ENCODE measurements at places on chromosomes 16 and 17. TPM values are rescaled to one million over a fixed set of nuclear protein-coding genes. Genes with fewer than 3 reads are reported as not detected.

CACNA1H gene
- total RNA-seq, result 0.25 TPM

GGT6 gene
- total RNA-seq, result not detected

CLEC18A gene
- 1.5 TPM for total RNA-seq

CYB561 gene
- total RNA-seq, result 13.1 TPM

OR2C1 gene
- not detected for total RNA-seq

TBC1D3 gene
- total RNA-seq, result not detected

TP53TG3C gene
- total RNA-seq, result not detected

CDH16 gene
- total RNA-seq, result not detected

HS3ST3A1 gene
- total RNA-seq, result 11.3 TPM

DNASE1L2 gene
- 3.2 TPM for total RNA-seq

CKLF gene
- 270 TPM for total RNA-seq

TNFRSF17 gene
- not detected for total RNA-seq

GRAP gene
- 28.5 TPM for total RNA-seq

TVP23A gene
- total RNA-seq, result 0.32 TPM

ATP2C2 gene
- not detected for total RNA-seq

HAS3 gene
- total RNA-seq, result 0.59 TPM

EVI2B gene
- total RNA-seq, result 54.8 TPM

ALOX15B gene
- not detected for total RNA-seq

KRTAP2-2 gene
- total RNA-seq, result not detected

CHST5 gene
- not detected for total RNA-seq

TOM1L1 gene
- 0.29 TPM for total RNA-seq

ATXN1L gene
- total RNA-seq, result 25.7 TPM

SLC2A4 gene
- not detected for total RNA-seq

SPATA22 gene
- 0.20 TPM for total RNA-seq

OTOA gene
- total RNA-seq, result 0.05 TPM

ITGB3 gene
- 0.59 TPM for total RNA-seq

TBC1D3G gene
- not detected for total RNA-seq

ACSM5 gene
- total RNA-seq, result not detected

UMOD gene
- not detected for total RNA-seq

KRTAP4-3 gene
- not detected for total RNA-seq

C17orf58 gene
- total RNA-seq, result 6.0 TPM

CCL7 gene
- not detected for total RNA-seq

CA10 gene
- not detected for total RNA-seq

PYDC1 gene
- total RNA-seq, result not detected

SDK2 gene
- 3.9 TPM for total RNA-seq

TRIM37 gene
- total RNA-seq, result 26.3 TPM

MED31 gene
- 23.7 TPM for total RNA-seq

NT5C3B gene
- 24.9 TPM for total RNA-seq

DYNLRB2 gene
- not detected for total RNA-seq

MIEF2 gene
- 8.9 TPM for total RNA-seq

TMEM94 gene
- 82.3 TPM for total RNA-seq

CD300A gene
- total RNA-seq, result 50.3 TPM

SCNN1G gene
- not detected for total RNA-seq

LPCAT2 gene
- 2.7 TPM for total RNA-seq

TSPOAP1 gene
- 77.0 TPM for total RNA-seq

KRT28 gene
- not detected for total RNA-seq

EFCAB5 gene
- total RNA-seq, result 1.9 TPM
